ENCODE measurements at places on chromosomes 5 and 9.

GRCh38 chr5:58498340-58498942, 7.2 kb downstream of the GAPT start:
- peak; percentile 29 for DNase-seq

DNA sequence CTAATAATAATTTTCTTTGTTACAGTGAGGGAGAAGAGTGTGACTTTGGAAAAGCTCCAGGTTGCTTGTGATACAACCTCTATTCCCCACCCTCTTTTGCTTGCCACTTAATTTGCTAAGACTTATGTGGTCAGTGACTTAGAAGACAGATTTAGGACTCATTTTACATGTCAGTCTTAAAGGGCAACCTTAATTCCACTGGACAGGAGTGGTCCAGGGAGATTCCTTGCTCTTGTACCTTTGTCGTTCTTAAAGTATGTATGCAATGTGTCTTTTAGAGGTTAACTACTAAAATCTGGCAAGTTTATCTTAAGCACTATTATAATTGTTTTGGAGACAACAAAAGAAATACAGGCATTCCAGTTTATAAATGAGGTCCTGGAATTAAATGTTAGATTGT, 20.0 kb downstream of the SLC30A5 start:
- no peak for DNase-seq

- no peak for DNase-seq
These were observed 89.7 kb downstream of the ZNF366 start for GRCh38 chr5:72417333-72418062.

DNA sequence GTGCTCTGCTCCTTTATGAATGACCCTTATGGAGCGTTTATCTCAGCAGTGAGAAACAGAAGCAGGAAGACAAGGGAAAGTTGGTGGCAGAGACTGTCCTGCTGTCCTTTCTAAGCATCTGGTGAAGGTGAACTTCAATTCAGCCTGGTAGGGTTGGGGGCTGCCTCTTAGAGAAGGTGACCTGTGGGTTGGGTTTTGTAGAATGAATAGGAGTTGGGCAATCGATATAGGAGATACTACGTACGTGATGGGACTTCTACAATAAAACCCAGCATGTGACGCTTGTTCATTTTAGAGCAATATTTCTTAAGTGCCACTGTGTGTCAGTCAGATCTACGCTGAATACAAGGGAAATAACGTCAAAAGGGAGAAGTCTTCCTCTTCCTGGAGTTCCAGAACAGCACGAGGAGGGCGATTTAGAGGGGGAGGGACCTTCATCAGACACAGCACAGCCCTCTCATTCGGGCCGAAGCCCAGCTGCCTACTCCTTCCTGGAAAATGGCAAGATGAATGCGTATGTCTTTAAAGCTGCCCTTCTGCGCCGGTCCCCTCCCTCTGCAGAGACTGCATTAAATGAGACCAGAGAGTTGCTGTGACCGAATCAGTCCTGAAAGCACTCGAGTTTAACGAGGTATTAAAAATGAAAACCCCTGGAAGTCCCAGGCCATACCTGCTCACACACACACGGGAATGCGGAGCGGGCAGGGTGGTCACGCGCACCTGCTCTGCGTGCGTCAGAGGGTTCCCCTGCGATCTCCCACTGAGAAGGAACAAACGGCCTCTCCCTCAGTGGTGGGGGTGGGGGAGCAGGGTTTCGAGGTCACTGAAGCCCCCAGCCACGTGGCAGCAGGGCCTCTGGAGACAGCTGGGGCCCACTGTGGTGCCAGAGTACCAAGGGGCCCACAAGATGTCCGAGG, 85.3 kb upstream of the SARDH start:
- DNase-seq, result peak; percentile 72

DNA sequence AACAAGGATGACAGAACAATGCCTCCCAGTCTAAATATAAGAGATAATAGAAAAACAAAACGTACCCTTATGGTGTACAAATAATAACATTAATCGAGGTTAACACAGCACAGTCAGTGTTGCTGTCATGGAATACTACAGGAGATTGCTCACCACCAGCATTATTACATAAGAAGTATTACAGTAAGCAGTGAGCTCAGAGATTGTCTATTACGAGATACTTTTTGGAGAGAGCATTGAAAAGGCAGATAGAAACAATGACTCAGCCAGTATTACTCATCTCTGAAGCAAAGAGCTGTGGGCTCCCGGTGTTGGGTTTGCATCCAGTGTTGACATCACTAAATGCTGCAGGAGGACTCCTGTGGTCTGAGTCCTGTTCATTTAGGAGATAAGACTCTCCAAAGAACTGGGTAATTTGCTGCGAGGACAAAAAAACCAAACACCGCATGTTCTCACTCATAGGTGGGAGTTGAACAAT, 191.9 kb upstream of the SEMA6A start:
- no peak for DNase-seq

- DNase-seq, result no peak
These were observed 1.3 kb downstream of the EDIL3 start for GRCh38 chr5:84383296-84383815.

DNA sequence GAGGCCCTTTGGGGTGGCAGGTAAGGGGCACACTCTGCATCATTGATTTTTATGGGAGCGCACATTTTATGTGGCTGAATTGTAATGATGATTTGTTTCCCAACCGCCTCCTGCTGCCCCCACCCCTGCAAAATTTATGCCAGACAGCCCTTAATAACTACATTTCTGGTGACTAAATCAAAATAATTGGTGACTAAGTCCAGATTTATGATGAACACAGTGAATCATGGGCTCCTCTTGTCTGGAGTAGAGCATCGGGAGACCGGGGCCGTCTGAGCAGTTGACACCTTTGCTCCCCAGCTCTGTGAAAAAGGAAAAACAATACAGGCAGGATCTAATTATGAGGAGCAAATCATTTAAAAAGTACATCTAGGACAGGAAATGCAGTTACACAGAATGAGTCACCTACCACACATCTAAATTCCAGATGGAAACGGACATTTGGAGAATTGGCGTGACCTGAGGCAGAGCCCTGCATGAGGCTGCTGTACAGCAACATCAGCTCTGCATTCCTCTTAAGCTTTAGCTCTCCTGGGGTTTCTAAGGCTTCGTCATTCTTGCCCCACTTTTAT, 58.9 kb downstream of the DOCK2 start:
- DNase-seq, result no peak

GRCh38 chr5:137609127-137609526, 110.0 kb upstream of the SPOCK1 start:
- no peak for DNase-seq

- no peak for DNase-seq
These were observed 3.9 kb upstream of the ISCA1 start for GRCh38 chr9:86286278-86286677.

DNA sequence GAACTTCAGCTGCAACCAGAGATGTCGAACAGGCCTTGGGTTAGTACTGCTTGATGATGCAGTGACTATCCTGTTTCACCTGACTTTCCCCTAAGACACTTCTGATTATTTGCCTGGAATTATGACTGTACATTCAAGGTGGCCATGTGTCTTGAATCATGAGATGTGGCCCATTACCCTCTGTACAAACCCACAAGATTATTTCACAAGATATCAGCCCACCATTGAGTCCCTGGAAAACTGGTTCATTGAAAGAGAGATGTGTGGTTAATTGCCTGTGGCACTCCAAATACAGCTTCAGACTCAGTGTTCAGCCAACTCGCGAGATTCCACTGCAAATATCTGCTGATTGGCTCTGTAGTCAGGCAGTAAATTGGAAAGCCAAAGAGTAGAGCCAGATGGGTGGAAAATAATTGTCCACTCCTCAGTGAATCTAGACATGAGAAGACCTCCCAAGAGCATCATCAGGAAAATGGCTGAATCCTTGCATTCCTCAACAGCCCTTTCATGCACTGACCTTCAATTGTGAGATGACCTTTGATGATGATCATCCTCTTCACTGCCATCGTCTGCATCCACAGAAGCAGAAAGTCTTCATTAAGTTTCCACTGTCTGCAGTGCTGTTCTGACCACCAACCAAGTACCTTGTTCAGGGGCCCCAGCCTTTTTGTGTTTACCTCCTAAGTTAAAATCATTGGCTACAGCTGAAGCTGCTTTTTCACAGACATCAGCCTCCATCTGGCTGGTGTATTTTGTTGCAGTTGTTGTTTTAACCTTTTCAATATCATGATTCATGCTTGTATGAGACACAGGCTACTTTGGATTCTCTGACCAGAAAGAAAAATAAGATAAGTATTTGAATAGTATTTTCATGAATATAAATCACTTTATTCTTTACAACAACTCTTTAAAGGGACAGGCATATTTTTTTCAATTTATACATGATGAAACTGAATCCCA, 75.2 kb downstream of the ESM1 start:
- DNase-seq, result no peak

DNA sequence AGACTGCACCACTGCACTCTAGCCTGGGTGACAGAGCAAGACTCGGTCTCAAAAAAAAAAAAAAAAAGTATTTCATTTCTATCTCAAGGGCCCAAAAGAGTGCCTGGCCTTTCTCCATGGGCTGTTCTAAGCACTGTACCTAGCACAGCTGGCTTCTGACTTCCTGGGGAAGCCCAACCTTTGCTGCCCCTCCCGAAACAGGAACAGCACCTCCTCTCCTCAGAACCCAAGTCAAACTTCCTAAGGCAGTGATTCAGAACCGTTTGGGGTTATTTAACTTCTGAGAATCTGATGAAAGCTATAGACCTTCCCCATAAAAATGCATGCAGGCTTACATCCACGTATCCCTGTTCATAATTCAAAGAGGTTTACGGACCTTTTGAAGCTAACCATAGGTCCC, 57.8 kb downstream of the NRG2 start:
- DNase-seq, result no peak

- no peak for DNase-seq
These were observed 66.1 kb downstream of the PTPDC1 start for GRCh38 chr9:94150279-94150828.

- DNase-seq, result no peak
These were observed 16.1 kb upstream of the TMED7 start for GRCh38 chr5:115641948-115642347.

DNA sequence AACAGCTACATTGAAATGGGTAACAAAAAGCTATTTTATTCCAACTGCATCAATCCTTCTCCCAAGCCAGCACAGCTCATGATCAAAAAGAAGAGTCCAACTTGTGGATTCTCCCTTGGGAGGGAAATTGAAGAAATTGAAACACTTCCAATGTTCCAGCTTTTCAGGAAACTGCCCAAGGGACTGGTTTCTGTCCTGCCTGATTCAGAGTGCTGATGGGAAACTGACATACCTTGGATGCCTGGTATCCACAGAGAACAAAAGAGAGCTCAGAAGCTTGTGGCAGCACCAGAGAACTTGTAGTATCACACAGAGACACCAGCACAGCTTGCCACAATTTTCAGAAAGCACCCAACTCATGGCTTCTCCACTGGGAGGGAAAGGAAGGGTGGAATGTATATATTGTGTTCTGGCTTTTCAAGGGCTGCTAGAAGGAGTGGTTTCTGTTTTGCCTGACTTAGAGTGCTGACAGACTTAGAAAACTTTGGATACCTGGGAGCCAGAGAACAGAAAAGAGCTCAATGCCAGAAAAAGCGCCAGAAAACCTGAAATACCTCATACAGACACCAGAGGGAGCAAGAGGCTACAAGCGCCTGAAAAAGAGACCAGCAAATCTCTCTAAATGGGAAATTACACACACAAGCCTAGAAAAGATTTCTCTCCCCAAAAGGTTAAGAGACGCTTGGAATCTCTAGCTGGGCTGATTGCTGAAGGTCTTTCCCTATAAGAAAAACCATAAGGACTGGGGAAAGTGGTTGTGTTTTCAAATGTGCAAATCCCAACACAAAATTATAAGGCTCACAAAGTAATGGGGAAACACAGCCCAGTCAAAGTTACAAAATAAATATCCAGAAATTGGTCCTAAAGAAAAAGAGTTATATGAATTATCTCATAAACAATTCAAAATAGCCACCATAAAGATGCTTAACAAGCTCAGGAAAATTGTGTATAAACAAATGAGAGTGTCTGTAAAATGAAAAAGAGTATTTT, 178.8 kb downstream of the SPOCK1 start:
- DNase-seq, result peak; percentile 61

DNA sequence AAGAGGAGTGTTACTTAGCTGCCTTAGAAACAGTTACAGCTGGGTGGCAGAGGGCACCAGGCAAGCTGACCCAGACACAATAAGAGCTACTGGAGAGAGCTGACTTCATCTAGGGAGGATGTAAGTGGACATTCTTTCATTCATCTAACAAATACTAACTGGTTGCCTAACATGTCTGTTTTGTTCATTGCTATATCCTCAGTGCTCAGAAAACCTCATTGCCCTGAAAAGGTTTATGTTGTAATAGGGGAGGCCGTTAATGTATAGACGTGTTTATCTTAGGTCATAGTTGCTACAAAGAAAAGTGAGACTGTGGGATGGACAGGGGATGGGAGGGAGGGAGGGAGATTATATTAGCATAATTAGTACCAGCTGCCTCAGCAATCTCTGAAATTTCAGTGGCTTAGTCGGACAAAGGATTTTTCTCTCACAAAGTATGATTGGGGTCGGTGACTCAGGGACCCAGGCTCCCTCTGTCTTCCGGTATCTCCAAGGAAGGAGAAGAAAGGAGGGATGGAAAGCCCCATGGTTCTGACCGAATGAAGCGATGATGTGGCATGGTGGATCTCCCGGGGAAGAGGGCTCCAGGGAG, 2.6 kb upstream of the SNX18 start:
- no peak for DNase-seq

DNA sequence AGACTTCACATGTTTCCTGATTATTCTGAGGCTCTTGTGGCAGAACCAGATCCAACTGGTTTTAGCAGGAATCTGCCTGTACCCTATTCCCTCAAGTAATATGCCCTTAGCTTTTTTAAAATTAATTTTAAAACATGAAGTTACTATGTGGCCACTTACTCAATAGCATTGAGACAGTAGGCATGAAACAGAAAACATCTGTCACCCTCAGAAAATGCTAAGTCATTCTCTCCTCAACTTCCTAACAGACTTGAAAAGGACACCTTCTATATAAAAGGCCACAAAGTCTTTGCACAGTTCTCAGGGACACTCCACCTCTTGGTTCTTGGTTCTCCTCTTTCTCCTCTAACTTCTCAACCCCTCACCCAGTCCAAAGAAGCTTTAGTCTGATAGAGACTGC, 277.8 kb downstream of the RAB3C start:
- peak; percentile 38 for DNase-seq

- no peak for DNase-seq
These were observed 1035.3 kb downstream of the CDH12 start for GRCh38 chr5:21817668-21818369.

DNA sequence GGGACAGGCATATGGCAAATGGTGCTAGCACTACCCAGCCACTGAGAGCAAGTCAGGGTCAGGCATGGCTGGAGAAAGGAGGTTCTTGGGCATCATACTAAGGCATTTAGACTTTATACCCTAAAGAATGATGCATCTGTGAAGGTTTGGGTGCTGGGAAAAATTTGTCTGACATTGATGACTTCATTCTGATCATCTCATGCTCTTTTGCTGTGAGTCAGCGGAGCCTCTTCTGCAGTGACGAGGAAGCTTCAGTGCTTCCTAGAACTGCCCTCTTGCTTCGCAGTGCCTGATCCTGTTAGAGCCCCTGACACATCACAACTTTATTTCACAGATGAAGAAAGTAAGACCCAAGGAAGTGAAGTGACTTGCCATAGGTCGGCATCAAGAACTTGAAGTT, 266.6 kb upstream of the GAS1 start:
- no peak for DNase-seq
